ENCODE measurements at places on chromosomes 7 and 10.
A peak's percentile ranks its signal among the peaks of the same experiment; 100 is the strongest.

GRCh38 chr7:101590663-101591435 lies 38.2 kb downstream of the MYL10 start:
- no peaks in the 10 kb centered on the region for H3K4me1 ChIP-seq
- H3K36me3 ChIP-seq, result no peaks in the 10 kb centered on the region
- peak; percentile 40 for DNase-seq
- H3K27ac ChIP-seq, result no peak overlapping the region
- H3K4me3 ChIP-seq, result no peak overlapping the region

GRCh38 chr10:93171837-93172236 lies 98.1 kb downstream of the CYP26A1 start:
- no peak for DNase-seq
- no peaks in the 10 kb centered on the region for H3K27me3 ChIP-seq
- H3K4me3 ChIP-seq, result no peak overlapping the region
- no peak overlapping the region for H3K27ac ChIP-seq

DNA sequence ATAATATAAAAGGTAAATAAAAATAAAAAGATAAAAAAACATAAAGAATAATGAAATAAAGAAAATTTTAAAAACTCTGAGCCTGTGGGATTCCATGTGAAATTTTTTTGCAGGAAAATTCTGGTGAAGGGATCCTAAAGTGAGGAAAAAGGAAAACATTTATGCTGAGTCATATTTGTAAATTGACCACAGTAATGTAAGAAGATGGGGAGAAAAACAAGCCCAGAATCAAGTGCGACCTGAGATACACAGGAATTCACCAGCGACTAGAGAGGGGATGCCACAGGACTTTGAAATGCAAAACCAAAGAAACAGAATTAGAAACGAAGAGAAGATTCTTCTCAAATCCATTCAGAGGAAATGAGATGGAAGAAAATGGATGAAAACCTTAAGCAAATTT lies 133.8 kb upstream of the PFKP start:
- no peaks in the 10 kb centered on the region for H3K36me3 ChIP-seq
- no peaks in the 10 kb centered on the region for H3K4me1 ChIP-seq
- H3K27me3 ChIP-seq, result peaks cover 17% of the 10 kb centered on the region
- H3K27ac ChIP-seq, result no peak overlapping the region
- no peak for DNase-seq

- H3K27me3 ChIP-seq, result no peaks in the 10 kb centered on the region
- H3K4me3 ChIP-seq, result no peak overlapping the region
- no peak for DNase-seq
- H3K4me1 ChIP-seq, result peaks cover 31% of the 10 kb centered on the region
- no peaks in the 10 kb centered on the region for H3K36me3 ChIP-seq
These were observed 58.9 kb downstream of the KCNMA1 start for GRCh38 chr10:77578583-77579227.

DNA sequence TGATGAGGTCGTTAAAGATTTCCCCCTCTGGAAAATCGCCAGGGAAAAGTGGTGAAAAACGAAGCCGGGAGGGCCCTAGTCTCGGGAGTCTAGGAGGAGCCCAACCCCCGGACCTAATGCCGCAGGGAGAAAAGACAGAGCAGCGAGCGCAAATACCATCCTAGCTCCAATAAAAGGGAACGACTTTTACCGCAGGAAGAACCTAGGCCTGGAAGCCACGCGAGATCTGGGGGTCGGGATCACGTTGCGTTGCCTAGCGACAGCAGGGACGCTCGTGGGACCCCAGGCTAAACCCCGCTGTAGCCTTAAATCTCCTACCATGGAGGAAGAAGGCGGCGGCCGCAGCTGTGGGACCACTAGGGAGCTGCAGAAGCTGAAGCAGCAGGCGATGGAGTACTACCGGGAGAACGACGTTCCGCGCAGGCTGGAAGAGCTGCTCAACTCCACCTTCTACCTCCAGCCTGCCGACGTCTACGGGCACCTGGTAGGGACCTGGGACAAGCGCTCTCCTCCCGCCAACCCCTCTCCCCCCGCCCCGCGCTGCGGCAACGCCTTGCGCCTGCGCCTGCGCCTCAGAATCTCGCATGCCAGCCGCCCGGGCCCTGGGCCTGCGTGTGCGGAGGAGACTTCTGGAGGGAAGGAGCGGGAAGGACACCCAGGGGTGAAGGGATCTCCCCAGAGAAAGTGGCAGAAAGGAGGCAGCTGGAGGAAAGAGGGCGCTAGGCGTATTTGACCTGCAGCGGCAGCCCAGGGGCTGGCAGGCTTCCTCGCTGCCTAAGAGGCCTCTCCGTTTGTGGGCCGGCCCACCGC lies at the start of gene ENO4:
TSS of gene ENO4 (plus strand) at position 252 of the 810 bp plus-strand sequence. CDS start at position 320, 68 bp downstream.
- no peaks in the 10 kb centered on the region for H3K36me3 ChIP-seq
- peak; percentile 84 for DNase-seq
- H3K27ac ChIP-seq, result peak within 1 kb of the TSS; percentile 18

DNA sequence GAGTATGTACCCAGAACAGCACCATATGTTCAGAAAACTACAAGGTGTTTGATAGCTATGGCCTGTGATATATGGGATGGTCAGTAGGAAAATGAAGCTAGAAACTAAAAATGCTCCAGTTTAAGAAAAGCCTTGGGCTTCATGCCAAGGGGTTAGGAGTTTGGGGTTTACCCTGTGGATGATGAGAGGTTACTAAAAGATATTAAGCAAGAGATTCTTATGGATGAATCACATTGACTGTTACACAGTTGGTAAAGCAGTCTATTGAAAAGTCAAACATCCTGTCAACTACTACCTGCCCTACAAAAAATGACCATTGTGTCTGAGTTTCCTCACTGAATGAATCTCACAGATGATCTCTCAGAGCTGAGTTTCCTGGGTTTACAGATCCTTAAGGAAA lies 166.2 kb upstream of the INHBA start:
- H3K36me3 ChIP-seq, result no peaks in the 10 kb centered on the region
- no peaks in the 10 kb centered on the region for H3K27me3 ChIP-seq
- no peak overlapping the region for H3K27ac ChIP-seq
- peaks cover 5% of the 10 kb centered on the region for H3K4me1 ChIP-seq
- no peak for DNase-seq

DNA sequence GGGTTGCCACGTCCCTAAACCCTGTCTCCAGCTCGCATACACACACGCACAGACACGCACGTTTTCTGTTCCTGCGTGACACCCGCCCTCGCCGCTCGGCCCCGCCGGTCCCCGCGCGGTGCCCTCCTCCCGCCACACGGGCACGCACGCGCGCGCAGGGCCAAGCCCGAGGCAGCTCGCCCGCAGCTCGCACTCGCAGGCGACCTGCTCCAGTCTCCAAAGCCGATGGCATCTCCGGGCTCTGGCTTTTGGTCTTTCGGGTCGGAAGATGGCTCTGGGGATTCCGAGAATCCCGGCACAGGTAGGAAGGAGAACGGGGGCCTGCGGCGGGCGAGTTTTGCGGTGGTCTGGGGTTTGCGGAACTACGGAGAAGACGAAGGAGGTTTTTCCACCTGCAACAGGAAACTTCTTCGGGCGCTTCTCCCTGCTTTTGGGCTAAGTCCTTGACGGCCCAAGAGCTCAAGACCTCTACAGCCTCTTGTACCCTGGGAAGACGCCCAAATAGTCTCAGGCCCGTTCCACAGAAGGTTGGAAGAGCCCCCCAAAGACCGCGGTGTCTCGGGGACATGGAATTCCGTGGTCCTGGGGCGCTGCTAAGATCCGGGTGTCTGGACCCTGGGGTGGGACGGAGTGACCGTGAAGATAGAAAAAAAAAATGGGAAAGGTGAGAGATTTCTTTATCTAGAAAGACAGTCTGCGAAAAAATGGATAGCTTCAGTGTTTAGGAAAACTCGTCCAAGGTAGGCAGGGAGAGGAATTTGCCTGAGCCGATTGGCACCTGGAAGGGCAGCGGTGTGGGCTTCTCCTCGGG lies at the start of gene GAD2:
TSS of gene GAD2 (plus strand) at position 190 of the 811 bp plus-strand sequence. CDS start at position 226, 36 bp downstream.
- peaks cover 100% of the 10 kb centered on the region for H3K27me3 ChIP-seq
- no peaks in the 10 kb centered on the region for H3K4me1 ChIP-seq
- H3K36me3 ChIP-seq, result no peaks in the 10 kb centered on the region
- no peak within 1 kb of the TSS for H3K27ac ChIP-seq

DNA sequence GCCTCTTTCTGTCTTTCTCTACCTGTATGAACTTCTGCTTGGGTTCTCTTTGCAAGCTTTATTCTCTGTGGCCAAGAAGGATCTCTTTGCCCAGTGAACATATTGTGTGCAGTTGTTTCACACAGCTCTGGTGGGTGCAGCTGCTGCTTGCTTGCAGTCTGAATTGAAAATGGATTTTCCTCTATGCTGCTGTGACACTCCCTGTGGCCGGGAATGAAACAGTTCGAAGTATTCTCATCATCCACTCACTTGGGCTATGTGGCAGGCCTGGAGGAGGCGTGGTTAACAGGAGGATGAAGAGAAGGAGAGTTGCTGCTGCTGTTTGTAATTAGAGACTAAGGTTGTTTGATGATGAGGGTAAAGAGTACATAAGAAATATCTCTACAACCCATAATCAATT lies 28.4 kb upstream of the ITGA8 start:
- H3K27ac ChIP-seq, result no peak overlapping the region
- no peak overlapping the region for H3K4me3 ChIP-seq
- no peak for DNase-seq
- H3K36me3 ChIP-seq, result no peaks in the 10 kb centered on the region

- H3K4me3 ChIP-seq, result no peak overlapping the region
- H3K27ac ChIP-seq, result no peak overlapping the region
- no peaks in the 10 kb centered on the region for H3K27me3 ChIP-seq
- no peaks in the 10 kb centered on the region for H3K36me3 ChIP-seq
- H3K4me1 ChIP-seq, result no peaks in the 10 kb centered on the region
These were observed 146.6 kb downstream of the SH2D4B start for GRCh38 chr10:80684259-80684658.

- peaks cover 3% of the 10 kb centered on the region for H3K27me3 ChIP-seq
- no peaks in the 10 kb centered on the region for H3K4me1 ChIP-seq
- no peaks in the 10 kb centered on the region for H3K36me3 ChIP-seq
- no peak overlapping the region for H3K27ac ChIP-seq
- no peak for DNase-seq
These were observed 115.5 kb downstream of the FOXP2 start for GRCh38 chr7:114530057-114530611.

DNA sequence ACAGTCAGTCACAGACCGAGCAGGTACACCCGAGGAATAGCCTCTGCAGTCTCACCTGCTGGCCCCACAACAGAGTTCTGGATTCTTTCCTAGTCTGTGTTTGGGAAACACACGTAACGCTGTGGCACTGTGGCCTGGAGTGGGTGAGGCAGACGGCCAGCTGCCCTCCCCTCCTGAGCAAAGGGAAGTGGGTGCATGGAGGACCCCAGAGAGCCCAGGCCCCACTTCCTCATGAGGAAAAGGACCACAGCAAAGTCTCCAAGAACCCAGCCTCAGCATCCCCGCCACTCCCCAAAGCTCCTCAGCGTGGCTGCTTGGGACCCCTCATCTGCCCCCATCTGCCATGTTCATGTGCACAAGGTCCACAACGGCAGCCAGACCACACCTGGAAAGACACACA lies 530.2 kb downstream of the PTPRN2 start:
- peak; percentile 28 for DNase-seq
- no peaks in the 10 kb centered on the region for H3K27me3 ChIP-seq
- H3K27ac ChIP-seq, result no peak overlapping the region
- no peak overlapping the region for H3K4me3 ChIP-seq

DNA sequence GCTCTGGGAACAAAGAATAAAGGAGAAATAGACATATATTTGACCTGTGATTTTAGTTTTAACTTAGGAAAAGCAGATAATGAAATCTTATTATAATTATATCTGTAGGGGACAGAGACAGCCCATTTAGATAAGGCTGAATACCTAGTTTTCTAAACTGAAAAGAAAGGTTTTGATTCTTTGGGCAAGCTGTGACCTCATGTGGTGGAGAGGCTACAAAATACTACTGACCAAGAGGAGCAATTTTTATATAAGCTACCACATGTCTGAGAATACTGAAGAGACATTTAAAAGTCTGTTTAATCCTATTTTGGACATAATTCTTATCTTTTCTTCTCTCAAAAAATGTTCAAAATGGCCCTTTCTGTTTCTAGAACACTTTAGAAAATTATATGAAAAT lies 271.0 kb downstream of the MTERF1 start:
- H3K4me3 ChIP-seq, result no peak overlapping the region
- no peaks in the 10 kb centered on the region for H3K4me1 ChIP-seq
- no peaks in the 10 kb centered on the region for H3K36me3 ChIP-seq
- H3K27ac ChIP-seq, result no peak overlapping the region
- H3K27me3 ChIP-seq, result no peaks in the 10 kb centered on the region

GRCh38 chr10:30493609-30494530 lies 59.9 kb downstream of the MAP3K8 start:
- no peak overlapping the region for H3K4me3 ChIP-seq
- H3K4me1 ChIP-seq, result peaks cover 5% of the 10 kb centered on the region
- H3K36me3 ChIP-seq, result no peaks in the 10 kb centered on the region
- H3K27me3 ChIP-seq, result no peaks in the 10 kb centered on the region
- DNase-seq, result no peak
- no peak overlapping the region for H3K27ac ChIP-seq

- H3K4me1 ChIP-seq, result peaks cover 13% of the 10 kb centered on the region
- H3K4me3 ChIP-seq, result no peak overlapping the region
- H3K27ac ChIP-seq, result no peak overlapping the region
- no peak for DNase-seq
- H3K27me3 ChIP-seq, result no peaks in the 10 kb centered on the region
These were observed 7.1 kb upstream of the ITGB8 start for GRCh38 chr7:20323595-20323994.

GRCh38 chr7:17679458-17679857 lies 260.8 kb downstream of the SNX13 start:
- H3K27ac ChIP-seq, result peak overlapping the region; percentile 96
- peaks cover 51% of the 10 kb centered on the region for H3K4me1 ChIP-seq
- no peaks in the 10 kb centered on the region for H3K36me3 ChIP-seq
- no peak for DNase-seq
- H3K27me3 ChIP-seq, result no peaks in the 10 kb centered on the region

GRCh38 chr7:134709197-134709596 lies 62.5 kb downstream of the BPGM start:
- DNase-seq, result no peak

GRCh38 chr10:50523357-50523756 lies 100.4 kb downstream of the SGMS1 start:
- no peak for DNase-seq
- no peaks in the 10 kb centered on the region for H3K4me1 ChIP-seq
- H3K27ac ChIP-seq, result no peak overlapping the region
- H3K4me3 ChIP-seq, result no peak overlapping the region
- no peaks in the 10 kb centered on the region for H3K36me3 ChIP-seq
- no peaks in the 10 kb centered on the region for H3K27me3 ChIP-seq

- H3K4me1 ChIP-seq, result no peaks in the 10 kb centered on the region
- no peak overlapping the region for H3K27ac ChIP-seq
- no peak overlapping the region for H3K4me3 ChIP-seq
- DNase-seq, result no peak
- no peaks in the 10 kb centered on the region for H3K36me3 ChIP-seq
- H3K27me3 ChIP-seq, result no peaks in the 10 kb centered on the region
These were observed 123.7 kb upstream of the ADAM12 start for GRCh38 chr10:126511917-126512479.

DNA sequence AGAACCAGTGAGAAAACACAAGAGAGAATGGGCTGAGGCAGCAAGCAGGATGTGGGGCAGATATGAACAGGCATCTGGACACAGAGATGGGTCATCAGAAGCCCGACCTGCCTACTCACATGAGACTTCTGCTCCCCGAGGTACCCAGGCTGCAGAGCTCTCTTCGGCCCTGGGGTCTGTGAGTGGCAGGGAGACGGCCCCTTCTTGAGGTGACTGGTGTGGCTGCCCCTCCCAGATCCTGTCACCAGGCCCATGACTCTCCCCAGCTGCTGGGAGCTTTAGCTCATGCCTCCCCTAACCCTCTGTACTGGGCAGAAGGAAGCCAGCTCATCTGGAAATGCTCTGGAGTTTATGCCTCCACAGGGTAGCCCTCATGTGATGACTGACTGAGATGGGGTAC lies 157.6 kb upstream of the PCBD1 start:
- H3K4me1 ChIP-seq, result no peaks in the 10 kb centered on the region
- no peak overlapping the region for H3K4me3 ChIP-seq
- H3K36me3 ChIP-seq, result no peaks in the 10 kb centered on the region
- no peak for DNase-seq
- H3K27ac ChIP-seq, result no peak overlapping the region
